NCI-H1436 treated with DMSO at 0.1 percent for 48 hours (cell line): ENCODE measurements at places on chromosomes 3 and 15.

DNA sequence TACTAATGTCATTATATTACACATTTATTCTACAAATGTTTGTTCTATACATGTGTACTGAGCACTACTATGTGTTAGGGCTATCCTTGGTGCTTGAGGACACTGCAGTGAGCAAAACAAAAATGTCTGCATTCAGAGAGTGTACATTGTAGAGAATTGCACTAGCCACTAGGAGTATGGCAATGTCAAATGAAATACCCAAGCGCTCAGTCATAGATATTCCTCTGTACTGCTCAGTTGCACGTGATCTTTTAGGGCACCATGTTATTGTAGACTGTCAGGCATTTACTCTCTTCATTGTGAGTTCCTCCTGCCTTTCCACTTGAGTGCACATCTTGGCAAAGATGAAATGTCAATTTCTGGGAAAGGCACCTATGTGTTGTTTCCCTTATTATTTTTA, 36.8 kb downstream of the FNDC3B start:
- DNase-seq: no peak

DNA sequence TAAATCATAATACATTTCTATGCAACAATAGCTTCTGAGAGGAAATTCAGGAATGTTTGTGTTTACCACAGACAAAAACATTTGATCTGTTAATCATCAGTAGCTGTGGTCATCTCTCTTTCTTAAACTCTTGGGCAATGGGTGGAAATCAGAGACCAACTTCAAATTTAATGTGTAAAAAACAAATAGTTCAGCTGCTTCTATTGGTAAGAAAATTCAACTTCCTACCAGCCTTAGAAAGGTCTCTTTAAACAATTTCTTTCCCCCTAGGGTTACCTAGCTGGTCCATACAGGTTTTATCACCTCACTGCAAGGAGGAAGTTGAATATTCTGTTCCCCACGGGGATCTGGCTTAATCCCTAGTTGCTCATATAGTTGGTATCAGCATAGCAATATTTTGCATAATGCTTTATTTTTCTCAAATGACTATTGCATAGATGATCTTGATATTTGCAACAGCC, 20.3 kb upstream of the PPP4R2 start:
- no peak for DNase-seq

GRCh38 chr3:167445491-167445890, 28.4 kb downstream of the SERPINI2 start:
- no peak for DNase-seq

- DNase-seq: no peak
Observed at GRCh38 chr15:25838191-25838870, 24.8 kb downstream of the ATP10A start.

DNA sequence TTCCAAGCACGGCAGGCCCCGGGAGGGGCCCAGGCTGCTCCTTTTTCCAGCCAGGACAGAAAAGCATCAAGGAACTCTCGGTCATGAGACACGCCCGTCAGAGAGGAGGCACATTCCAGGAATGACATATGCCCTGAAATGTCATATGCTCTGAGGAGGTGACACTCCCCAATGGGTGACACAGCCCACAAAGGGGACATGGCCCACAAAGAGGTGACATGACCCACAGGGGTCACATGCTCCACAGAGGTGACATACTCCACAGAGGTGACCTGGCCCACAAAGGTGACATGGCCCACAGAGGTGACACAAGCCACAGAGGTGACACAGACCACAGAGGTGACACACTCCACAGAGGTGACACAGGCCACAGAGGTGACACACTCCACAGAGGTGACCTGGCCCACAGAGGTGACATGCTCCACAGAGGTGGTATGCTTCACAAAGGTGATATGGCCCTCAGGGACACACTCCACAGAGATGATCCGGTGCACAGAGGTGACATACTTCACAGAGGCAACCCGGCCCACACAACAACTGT, 79.2 kb downstream of the ABHD5 start:
- DNase-seq: no peak

GRCh38 chr3:123153125-123154019, 48.4 kb upstream of the SEC22A start:
- DNase-seq: no peak

DNA sequence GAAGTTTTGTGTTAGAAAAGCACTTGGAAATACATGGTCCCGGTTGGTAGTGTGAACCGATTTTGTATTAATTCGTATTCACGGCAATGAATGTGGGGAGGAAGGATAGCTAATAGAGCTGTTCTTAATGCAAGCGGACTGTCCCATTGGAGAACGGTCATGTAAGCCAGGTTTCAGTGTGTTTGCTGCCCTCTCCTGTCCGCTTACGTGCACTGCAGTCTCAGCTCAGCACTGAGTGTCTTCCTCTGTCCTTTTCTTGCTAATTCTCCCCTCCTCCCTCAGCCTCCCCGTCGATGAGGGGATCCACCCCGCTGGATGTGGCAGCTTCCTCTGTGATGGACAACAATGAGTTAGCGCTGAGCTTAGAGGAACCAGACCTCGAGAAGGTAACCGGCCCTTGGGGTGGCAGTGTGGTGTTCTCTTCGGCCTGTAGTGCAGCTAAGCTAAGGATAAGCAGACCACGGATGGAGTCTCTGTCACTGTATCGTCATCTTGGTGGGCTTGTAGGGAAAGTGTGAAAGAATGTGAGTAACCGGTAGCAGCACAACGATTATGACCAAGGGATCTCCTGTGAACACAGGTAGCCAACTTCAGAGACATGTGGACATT, 267.5 kb upstream of the CHRM5 start:
- DNase-seq: no peak

GRCh38 chr3:49465270-49466034, 4.6 kb upstream of the DAG1 start:
- DNase-seq: no peak
